ENCODE measurements at places on chromosomes 1 and 21.
A peak's percentile ranks its signal among the peaks of the same experiment; 100 is the strongest.

DNA sequence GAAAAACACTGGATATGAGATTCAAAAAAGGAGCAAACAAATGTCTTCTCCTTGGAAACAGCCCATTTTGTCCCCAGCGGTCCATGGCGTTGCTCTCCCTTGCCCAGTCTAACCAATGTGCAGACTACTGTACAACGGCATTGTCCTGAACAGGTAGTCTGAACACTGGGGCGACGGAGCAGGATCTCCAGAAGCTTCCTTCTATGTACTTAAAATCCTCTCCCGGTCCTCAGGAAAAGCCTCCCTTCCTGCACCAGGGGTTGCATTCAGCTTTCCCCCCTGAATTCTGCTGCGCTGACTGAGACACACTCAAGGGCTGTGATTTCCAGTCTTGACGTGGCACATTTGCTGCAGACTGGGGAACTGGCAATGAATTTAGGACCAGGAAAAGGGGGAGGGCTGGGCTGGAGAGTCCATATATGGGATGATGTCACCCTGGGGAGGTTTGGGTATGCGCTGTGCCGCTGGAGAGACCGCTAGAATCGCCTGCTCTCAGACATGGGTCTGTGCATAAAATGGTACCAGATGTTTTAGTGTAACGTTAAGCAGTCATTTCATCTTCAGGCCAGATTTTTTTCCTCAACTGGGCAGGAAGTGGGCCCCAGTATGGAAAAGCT, 275.9 kb upstream of the C1orf105 start:
- no peak for DNase-seq

DNA sequence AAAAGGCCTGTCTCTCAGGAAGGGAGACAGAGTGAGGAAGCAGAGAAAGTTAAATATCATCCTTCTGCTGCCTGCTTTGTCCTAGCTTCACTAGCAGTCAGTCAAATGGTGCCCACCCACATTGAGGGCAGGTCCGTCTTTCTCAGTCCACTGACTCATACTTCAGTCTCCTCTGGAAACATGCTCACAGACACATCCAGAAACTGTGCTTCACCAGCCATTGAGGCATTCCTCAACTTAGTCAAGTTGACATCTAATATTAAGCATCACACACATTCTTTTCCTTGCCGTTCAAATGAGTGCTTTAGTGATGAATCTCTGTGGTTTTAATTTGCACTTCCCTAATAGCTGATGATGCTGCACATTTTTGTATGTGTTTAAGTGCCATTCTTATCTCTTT, 777.8 kb upstream of the PRMT6 start:
- DNase-seq: no peak

DNA sequence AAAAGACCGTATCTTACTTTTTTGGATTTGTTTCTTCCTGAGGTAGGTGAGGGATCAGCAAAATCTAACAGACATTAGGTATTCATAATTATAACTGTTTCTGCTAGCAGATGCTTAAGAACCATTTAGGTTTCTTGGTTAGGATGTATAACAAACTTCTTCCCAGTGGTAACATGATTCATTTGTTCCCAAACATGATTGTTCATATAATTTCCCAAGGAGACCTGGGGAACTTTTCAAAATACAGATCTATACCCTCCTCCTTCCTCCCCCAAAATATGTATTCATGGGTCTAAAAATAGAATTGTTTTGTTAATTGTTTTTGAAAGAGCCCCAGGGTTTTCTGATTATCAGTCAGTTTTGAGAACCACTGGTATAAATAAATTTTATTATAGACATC, 228.2 kb downstream of the COP1 start:
- DNase-seq: no peak

GRCh38 chr21:40299451-40299850, 432.2 kb downstream of the PCP4 start:
- DNase-seq: no peak

- DNase-seq: no peak
Observed at GRCh38 chr1:33455539-33456501, 16.6 kb upstream of the ZSCAN20 start.

GRCh38 chr1:198749279-198749678, 110.4 kb downstream of the PTPRC start:
- DNase-seq: no peak

- no peak for DNase-seq
Observed at GRCh38 chr1:101371259-101371658, 134.4 kb downstream of the S1PR1 start.

- DNase-seq: no peak
Observed at GRCh38 chr1:161988413-161988812, 35.3 kb downstream of the OLFML2B start.

DNA sequence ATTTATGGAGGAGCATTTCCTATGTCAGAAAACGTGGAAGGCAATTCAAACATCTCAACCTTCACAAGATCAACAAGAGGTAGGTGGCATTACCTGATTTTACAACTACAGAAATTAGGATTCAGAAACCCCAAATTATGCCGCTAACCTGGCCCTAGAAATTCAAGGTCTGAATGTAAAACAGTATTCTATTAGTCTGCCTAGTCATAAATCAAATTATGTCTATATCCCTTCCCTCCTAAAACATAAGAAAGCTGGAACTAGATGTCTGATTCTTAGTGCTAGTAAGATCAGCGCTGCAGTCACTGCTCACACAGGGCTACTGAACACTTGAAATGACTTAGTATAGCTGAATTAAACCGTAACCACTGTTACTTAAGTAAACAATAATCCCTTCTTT, 1.4 kb downstream of the TOMM20 start:
- DNase-seq: no peak

DNA sequence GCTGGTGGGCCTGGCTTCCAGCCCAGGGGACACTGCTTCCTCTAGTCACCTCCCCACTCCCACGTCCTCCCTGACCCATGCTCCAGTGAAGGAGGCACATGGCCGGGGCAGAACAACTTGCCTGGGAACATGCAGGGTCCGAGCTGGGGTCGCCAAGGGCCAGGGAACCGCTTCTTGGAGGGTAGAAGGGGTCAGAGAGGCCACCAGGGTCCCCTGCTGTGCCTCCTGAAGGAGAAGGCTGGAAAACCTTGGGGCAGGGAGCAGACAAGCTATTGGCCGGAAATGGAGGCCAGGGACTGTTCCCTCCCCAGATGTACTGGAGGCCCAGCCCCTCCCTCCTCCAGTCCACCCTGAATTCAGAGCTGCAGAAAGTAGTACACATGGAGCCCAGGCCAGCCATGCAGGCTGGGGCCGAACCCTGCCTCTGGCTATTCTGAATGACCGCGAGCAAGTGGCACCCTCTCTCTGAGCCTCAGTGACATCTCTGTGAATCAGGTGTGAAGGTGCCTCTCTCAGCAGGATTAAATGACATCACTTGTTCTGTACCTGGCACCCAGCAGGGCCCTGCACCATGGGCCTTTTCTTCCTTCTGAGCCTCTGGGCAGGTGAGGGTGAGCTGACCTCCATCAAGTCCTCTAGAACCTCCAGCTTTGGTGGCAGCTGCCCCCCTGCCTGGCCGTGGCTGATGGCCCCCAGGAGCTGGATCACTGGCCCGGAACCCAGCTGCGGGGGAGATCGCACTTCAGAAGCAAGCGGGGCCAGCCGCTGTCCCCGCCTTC, 15.7 kb downstream of the SPOCD1 start:
- DNase-seq: no peak

GRCh38 chr1:226653311-226653921, 85.7 kb downstream of the ITPKB start:
- DNase-seq: peak; percentile 49

DNA sequence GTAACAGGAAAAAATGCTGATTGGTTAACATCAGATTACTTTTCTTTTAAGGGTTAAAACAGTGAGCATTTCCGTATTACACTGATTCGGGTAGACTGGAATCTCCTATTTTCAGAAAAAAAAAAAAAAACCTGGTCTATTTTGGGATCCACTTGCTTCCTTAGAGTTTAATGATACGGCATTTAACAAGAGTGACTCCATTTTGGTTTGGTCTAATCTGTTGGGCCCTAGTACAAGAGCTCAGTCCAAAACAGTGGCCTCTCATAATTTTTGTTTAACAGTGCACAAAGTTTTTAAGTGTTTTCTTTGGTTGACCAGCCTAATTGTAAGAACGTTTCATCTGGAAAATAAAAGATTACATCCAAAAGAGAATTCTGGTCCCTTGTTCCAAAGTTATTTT, 120.2 kb downstream of the NRDC start:
- no peak for DNase-seq

DNA sequence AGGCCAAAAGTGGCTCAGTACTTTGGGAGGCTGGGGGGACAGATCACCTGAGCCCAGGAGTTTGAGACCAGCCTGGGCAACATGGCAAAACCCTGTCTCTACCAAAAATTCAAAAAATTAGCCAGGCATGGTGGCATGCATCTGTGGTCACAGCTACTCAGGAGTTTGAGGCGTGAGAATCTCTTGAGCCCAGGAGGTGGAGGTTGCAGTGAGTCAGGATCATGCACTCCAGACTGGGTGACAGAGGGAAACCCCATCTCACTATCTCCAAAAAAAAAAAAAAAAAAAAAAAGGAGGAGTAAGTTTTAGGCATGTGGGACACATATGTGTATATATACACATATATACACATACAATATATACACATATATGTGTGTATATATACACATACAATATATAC, 165.3 kb upstream of the DPYD start:
- DNase-seq: no peak

- DNase-seq: no peak
Observed at GRCh38 chr1:178335426-178335825, 161.3 kb downstream of the CLEC20A start.

- no peak for DNase-seq
Observed at GRCh38 chr1:1223321-1223720, 8.5 kb downstream of the SDF4 start.

- DNase-seq: no peak
Observed at GRCh38 chr1:216183454-216183853, 239.8 kb downstream of the USH2A start.

DNA sequence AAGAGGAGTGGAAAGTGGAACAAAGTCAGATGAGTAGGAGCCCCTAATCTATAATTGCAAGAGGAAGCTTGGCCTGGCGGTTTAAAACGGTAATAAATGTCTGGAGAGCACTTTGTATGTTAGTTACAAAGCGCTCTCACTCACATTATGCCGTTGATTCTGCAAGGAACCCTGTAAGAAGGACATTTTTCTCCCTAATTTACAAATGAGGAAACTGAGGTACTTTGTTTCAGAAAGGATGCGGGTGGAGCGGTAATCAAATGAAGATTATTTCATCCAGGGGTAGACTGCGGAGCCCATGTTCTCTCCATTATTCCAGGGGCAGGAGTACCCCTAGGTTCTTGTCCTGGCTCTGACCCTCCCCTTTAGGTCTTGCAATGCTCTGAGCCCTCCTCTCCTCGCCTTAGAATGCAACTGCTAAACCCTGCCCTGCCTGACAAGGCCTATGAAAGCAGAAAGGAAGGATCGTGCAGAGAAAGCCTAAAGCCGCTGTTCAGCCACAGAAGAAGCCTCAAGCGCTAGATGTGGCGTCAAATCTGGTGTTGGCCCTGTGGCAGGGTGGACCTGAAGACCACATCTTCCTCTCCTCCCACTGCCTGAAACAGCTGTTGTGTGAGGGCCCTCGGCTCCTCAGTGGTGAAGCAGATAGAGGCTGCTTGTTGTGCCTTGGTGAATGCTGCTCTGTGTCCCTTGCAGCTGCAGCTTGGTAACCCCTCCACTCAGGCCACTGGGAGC, 588 bp upstream of the PACC1 start:
- no peak for DNase-seq

DNA sequence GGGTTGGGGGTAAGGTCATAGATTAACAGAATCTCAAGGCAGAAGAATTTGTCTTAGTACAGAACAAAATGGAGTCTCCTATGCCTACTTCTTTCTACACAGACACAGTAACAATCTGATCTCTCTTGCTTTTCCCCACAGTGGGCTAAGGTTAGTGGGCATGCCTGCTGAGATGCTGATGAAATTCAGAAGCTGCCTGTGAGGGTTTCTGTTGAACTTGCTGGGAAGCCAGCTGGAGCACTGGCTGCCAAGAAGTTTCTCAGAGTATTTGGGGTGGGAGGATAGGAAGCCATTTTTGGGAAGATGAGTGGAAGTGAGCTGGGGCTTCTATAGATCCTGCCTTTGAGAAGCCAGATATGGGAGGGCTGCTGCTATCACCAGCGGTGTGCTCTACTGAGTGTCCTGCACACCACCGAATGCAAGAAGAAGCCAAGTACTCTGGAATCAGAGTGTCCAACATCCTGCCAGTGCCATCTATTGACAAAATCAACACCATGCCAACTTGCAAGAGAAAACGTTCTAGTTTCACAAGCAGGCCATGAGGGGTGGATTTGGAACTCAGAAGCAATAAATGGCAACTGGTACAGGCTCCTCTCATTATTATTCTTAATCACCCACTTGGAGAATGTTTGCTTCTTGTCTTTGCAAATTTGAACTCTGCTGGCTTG, 102.7 kb downstream of the PTPRU start:
- DNase-seq: no peak
